ENCODE measurements at places on chromosomes 2 and 18.

DNA sequence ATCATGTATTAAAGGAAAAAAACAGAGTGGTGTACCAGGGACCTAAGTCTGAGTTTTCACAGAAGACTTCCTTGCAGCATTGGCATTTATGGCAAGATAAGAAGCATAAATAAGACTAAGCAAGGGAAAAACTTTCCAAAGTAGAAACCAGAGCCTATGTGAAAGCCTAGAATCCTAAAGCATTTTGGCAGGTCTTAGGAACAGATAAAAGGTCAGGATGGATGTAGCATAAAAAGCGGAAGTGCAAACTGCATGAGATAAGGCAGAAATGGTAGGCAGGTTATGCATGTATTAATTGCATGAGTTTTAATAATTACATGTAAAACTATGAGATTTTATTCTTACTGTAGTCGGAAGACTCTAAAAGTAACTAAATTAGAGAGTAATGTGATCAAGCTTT lies 596.5 kb downstream of the SUCLG1 start:
- DNase-seq: no peak

DNA sequence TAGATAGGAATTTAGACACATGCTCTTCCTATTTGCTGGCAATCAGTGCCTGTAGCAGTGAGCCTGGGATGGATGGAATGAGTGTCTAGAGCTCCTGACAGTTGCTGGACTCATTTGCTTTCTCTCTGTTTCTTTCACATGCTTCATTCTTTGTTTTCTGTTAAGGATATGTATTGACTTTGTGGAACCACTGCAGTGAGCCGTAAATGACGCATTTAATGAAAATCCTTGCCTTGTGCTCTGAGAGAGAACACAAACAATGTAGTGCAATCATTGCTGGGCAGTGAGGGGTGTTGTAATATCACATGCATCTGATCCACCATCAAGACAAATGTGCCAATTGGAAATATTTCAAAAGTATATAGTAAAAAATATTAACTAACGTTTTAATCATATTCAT lies 25.2 kb upstream of the CDH20 start:
- no peak for DNase-seq

DNA sequence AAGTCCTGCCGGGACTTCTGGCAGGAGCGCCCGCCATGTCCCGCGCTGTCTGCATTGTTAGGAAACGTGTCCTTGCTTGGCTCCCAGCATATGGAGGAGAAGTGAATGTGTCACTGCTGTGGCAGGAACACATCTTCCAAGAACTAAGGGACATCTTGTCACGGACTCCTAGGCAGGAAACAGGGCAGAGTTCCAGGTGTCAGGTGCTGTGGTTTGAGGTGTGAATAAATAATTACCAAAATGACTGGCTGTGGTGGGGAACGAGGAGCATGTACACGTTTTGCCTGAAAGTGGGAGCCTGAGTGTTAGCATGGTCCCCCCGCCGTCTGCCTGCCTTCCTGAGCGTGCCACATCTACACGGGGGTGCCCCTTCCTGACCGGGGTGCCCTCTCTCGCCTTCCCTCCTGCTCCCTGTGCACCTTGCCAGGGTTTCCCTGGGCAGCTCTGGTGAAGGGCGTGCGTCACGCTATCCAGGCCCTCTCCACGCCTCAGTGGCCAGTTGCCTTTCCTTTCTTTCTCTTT lies 237.5 kb downstream of the LDLRAD4 start:
- no peak for DNase-seq

DNA sequence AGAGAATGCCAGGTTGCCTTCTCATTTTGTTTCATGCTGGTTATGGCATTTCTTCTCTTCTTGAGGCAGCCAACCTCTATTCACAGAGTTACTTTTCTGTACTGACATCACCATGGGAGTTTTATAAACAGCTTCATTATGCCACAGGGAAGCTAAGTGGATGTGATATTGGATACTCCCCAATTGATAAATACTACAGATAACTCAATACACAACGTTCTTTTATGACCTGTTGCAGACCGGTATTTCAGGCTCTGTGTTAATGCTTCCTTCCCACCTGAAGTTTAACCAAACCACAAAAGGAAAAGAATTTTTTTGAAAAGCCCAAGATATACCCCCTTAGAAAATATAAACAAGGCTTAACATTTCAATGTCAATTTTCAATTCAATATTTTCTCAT lies 258.3 kb upstream of the SOX11 start:
- no peak for DNase-seq

Measured in CD4-positive, alpha-beta T cell treated with Interleukin-4 for 1 hour (primary cell).